ENCODE measurements at places on chromosomes 11 and 22.

DNA sequence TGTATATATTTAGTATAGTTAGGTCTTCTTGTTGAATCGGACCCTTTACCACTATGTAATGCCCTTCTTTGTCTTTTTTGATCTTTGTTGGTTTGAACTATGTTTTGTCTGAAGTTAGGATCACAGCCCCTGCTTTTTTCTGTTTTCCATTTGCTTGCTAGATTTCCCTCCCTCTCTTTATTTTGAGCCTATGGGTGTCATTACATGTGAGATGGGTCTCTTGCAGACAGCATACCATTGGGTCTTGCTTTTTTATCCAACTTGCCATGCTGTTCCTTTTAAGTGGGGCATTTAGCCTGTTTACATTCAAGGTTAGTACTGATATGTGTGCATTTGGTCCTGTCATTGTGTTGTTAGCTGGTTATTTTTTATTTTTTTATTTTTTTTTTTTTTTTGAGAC, 224.6 kb downstream of the INSC start:
- DNase-seq, result no peak

DNA sequence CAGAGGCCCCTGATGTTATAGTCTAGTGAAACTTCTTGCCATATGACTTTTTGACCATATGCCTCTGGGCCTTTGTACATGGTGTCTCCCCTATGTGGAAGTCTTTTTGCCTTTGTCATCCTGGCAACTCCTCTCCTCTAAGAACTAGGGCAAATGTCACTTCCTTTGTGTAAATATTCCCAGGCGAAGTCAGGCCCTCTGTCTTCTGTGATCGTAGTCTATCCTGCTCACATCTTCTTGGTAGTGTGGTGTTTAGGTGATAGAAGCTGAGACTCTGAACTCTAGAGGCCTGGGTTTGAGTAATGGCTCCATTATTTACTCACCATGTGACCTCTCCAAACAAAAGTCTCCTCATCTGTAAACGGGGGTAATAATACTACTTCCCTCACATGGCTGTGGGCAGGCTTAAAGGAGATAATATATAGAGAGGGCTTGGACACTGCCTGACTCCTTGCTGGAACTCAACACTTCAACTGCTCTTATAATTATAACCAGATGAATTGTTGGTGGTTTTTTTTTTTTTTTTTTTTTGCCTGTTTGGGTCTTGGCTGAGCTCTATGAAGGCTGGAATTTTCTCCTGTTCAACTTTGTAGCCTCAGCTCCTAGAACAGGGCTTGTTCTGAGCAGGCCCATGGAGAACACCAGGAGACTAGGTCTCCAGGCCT, 43.8 kb downstream of the INSC start:
- DNase-seq, result no peak

DNA sequence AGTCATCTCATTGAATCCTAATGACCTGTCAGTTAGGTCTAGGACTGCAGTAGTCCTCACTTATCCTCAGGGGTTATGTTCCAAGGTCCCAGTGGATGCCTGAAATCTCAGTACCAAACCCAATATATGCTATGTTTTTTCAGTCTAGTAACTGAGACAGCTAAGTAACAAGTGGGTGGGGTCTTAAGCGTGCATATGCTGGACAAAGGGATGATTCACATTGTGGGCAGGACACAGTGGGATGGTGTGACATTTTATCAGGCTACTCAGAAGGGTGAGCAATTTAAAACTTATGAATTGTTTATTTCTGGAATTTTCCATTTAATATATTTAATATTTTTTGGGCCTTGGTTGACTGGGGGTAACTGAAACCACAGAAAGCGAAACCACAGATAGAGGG, 29.0 kb downstream of the DDX10 start:
- no peak for DNase-seq

- DNase-seq, result peak; percentile 45
These were observed 78.4 kb upstream of the CCDC90B start for GRCh38 chr11:83364500-83365045.

DNA sequence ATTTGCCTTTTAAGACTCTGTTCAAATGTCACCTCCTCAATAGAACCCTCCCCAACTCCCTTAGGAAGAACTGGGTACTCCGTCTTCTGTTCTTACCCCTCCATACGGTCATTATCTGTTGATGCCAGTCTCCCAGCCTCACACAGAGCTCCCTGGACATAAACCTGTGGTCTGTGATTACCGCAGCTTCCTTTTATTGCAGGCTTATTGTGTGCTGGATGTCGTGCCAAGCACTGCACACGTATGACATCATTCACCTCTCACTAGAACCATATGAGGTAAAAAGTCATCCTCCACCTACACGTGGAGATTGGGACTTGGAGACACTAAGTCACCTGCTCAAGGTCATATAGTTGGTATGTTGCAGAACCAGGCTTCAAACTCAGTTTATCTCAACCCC, 15.3 kb downstream of the PTPN5 start:
- DNase-seq, result no peak

All from GM23338 (cell line).